ENCODE measurements at places on chromosomes 11 and 22.

GRCh38 chr11:34145073-34145472, 39.6 kb downstream of the NAT10 start:
- no peak for DNase-seq

- peak; percentile 79 for DNase-seq
Measured at GRCh38 chr22:17910561-17911311, 113.6 kb downstream of the MICAL3 start.

DNA sequence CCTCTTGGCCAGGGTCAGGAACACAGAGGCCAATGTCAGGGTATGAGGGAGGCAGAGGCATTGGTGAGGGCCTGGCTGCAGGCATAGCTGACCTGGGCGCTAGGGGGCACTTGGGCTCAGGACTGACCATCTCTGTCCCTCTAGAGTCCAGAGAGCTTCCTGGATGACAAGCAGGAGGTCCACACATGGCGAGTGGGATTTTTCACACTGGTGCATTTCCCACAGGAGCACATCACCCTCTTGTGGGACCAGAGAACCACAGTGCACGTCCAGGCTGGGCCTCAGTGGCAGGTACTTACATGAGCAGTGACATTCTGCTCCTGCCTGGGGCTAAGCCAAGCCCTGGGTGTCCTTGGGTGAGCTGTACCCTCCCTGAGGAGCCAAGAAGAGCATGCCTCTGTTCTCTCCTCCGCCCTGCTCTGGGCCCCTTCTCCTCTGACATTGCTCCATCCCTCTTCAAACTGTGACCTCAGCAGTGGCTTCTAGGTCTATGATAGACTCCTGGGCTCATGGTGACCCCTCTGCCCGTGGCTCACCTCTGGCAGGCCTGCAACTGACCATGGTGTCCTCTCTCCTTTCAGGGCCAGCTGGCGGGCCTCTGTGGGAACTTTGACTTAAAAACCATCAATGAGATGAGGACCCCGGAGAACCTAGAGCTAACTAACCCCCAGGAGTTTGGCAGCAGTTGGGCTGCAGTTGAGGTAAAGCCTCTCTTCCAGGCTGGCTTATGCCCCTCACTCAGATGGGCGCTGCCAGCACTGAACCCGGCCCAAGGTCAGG, 46.6 kb downstream of the OTOG start:
- no peak for DNase-seq

- no peak for DNase-seq
Measured at GRCh38 chr11:7480113-7480512, 5.2 kb upstream of the OLFML1 start.

- no peak for DNase-seq
Measured at GRCh38 chr11:132111316-132111715, 740.9 kb downstream of the NTM start.

DNA sequence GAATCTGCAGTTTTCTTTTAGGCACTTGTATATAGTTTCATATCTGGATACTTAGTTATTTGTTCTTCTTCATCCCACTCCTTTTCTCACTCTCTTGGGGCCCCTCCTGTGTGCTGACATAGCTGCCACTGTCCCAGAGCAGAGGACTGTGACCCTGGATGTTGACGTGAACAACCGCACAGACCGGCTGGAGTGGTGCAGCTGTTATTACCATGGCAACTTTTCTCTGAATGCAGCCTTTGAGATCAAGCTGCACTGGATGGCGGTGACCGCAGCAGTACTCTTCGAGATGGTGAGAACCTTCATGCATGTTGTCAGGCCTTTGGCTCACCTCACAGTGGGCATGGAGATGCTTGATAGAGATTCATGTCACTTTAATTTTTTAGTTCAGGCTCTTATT, 50.9 kb upstream of the YWHAH start:
- DNase-seq: no peak

- DNase-seq: peak; percentile 86
Measured at GRCh38 chr11:123560006-123560405, 94.4 kb downstream of the SCN3B start.

GRCh38 chr11:31240340-31240904, 129.1 kb downstream of the DCDC1 start:
- no peak for DNase-seq

DNA sequence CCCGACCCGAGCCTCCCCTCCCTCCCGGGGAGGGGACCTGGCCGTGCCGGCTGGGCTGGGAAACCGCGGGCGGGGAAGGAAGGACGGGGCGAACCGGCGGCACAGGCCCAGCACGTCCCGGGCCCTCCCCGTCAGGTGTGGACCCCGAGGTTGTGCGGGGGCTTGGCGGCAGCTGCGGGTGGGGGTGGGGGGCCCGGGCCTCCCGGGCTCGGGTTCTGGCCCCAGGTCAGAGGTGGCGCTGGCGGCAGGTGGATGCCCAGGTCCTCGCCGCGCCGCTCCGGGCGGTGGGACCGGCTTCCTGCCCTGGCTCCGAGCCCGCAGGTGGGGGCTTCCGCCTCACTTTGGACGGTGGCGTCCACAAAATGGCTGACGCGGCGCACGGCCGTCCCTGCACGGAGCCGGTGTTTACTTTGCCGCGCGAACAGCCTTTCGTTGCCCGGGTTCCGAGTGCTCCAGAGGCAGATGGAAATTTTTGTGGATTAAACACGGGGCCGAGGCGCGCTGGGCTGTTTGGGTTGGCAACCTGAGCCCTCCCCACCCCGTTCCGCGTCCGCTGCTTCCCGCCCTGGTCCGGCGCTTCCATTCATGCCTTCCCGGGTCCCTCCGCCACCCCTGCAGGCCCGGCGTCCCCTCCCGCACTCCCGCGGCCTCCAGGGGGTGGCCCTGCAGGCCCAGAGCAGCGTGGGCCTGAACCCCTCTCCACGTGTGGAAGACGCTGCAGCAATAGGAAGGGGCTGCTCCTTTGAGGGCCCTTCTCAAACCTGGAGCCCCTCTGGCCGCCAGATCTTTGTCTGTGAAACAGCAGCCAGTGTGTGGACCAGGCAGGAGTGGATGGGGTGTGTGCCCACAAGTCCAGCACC, 92.0 kb upstream of the KCNQ1OT1 start:
- no peak for DNase-seq

- no peak for DNase-seq
Measured at GRCh38 chr11:61125310-61125684, 23.0 kb downstream of the CD5 start.

- DNase-seq: no peak
Measured at GRCh38 chr11:75481223-75481921, 44.4 kb downstream of the GDPD5 start.

GRCh38 chr11:120900643-120901042, 123.3 kb upstream of the TBCEL start:
- no peak for DNase-seq

GRCh38 chr11:14852571-14853177, 39.4 kb downstream of the CYP2R1 start:
- no peak for DNase-seq

GRCh38 chr22:45212992-45213751, 27.5 kb downstream of the KIAA0930 start:
- no peak for DNase-seq

DNA sequence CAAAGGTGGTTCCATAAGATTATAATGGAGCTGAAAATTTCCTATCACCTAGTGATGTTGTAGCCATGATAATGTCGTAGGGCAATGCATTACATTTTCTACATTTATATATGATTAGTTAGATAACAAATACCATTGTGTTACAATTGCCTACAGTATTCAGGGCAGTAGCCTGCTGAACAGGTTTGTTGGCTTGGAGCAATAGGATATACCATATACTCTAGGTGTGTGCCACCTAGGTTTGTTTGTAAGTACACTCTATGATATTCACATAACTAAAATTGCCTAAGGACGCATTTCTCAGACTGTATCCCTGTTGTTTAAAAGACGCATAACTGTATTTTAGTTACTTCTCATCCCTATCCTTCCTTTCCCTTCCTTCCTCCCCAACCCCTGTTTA, 13.6 kb downstream of the PLEKHB1 start:
- no peak for DNase-seq

DNA sequence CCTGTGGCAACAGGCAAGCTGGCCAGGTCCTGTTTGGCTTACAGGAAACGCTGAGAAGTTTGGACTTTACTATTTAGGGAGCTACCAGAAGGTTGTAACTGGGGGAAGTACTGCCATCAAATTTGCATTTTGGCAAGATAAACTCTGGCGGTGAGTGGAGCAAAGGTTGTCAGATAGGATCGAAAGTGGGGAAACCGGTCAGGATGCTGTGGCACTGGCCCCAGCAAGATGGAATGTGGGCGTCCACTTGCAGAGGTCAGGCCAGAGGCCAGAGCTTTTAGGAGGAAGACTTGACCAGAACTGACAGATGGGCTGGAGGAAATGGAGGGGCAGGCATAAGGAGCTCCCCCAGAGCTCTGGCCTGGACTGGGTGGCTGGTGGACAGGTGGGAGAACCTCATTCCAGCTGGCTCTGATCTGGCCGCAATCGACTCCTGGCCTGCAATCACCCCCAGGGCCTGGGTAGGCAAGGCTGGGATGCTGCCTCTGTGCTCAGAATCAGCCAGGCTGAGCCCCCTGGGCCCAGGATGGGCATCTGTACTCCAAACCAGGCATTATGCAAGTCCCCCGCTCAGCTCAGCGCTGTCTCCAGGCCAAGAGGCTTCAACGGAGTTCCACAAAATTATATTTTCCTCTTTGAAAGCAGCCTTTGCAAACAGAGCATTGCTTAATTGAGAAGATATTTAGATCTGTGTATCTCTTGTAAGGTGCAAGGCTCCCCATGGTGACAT, 178.3 kb upstream of the NECTIN1 start:
- DNase-seq: no peak

- no peak for DNase-seq
Measured at GRCh38 chr11:77202941-77203900, 75.2 kb downstream of the MYO7A start.

- DNase-seq: no peak
Measured at GRCh38 chr11:66933531-66933930, 24.7 kb downstream of the PC start.

- no peak for DNase-seq
Measured at GRCh38 chr22:44311855-44312170, 938 bp downstream of the SHISAL1 start.

- DNase-seq: no peak
Measured at GRCh38 chr11:617199-617911, 1.6 kb upstream of the IRF7 start.

- DNase-seq: no peak
Measured at GRCh38 chr11:46701078-46701654, 335 bp downstream of the ZNF408 start.

GRCh38 chr11:70517988-70518907, 119.9 kb downstream of the CTTN start:
- no peak for DNase-seq

GRCh38 chr11:131898949-131899348, 528.5 kb downstream of the NTM start:
- no peak for DNase-seq

DNA sequence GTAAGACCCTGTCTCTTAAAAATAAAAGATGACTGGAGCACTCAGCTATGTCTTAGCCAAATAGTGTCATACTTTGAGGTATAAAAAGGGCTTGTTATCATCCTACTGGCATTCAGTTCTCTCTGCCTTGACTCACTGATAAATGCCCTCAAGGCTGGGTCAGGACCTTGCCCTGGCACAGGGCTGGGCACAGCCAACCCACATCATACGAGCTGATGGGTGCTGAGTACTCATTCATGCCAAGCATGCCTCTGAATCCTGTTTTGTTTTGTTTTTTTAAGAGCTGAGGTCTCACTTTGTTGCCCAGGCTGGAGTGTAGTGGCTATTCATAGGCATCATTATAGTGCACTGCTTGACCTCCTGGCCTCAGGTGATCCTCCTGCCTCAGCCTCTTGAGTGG, 1.9 kb downstream of the SMTNL1 start:
- no peak for DNase-seq

DNA sequence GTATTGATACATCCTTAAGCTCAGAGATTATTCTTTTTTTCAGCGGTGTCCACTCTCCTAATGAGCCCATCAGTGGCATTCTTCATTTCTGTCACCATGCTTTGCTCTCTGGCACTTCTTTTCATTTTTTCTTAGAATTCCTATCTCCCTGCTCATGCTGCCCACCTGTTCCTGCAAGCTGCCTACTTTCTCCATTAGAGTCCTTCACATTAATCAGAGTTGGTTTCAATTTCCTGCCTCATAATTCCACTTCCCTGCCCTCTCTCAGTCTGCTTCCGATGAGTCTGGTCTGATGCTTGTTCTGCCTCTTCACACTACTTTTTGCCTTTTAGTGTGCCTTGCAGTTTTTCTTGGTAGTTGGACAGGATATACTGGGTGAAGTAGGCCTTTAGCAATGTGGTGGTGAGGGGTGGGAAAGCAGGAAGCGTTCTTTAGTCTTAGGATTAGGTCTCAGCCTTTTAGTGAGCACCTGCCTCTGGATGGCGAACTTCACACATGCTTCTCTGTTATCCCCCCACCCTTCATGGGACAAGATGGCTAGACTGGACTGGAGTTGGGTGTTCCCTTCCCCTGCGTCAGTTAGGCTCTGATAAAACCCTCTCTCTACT, 53.6 kb downstream of the CECR2 start:
- no peak for DNase-seq

- no peak for DNase-seq
Measured at GRCh38 chr11:2928605-2929530, at the start of gene PHLDA2. PHLDA2 (minus strand) TSS chr11:2929420; CDS start chr11:2929364, 56 bp downstream.

DNA sequence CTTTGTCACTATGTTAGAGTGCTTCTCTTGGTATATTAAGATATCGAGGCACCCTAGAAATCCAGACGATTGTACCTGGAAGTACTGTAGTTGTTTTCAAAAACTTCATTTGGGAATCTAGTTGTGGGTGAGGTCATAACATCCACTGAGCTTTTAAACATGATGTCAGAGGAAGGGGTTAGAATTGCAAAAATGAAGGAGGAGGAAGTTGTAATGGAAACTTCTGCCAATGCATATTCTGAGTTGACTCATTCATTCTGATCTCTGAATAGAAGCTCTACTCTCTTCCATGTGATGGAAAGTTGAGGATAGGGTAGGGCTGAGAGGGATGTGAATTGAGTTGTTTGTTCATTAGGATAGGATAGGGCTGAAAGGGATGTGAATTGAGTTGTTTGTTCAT, 7.7 kb downstream of the CD44 start:
- no peak for DNase-seq

- peak; percentile 46 for DNase-seq
Measured at GRCh38 chr11:121494355-121495099, 41.8 kb upstream of the SORL1-AS1 start.

DNA sequence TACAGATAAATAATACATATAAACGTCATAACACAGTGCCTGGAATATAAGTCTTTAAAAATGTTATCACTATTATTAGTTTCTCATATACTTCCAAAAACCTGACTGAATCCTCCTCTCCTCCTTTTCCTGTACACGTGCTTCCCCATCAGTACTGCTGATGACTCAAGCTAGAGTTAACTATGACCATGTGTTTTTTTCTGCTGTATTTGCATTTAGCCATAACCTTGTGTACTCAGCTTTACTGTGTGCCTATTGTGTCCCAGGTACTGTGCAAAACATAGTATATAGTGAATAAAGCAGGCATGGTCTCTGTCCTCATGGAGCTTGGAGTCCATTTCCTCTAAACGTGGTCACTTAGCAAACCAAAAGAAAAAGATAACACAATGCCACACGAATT, 56.5 kb upstream of the ARHGAP32 start:
- DNase-seq: no peak

DNA sequence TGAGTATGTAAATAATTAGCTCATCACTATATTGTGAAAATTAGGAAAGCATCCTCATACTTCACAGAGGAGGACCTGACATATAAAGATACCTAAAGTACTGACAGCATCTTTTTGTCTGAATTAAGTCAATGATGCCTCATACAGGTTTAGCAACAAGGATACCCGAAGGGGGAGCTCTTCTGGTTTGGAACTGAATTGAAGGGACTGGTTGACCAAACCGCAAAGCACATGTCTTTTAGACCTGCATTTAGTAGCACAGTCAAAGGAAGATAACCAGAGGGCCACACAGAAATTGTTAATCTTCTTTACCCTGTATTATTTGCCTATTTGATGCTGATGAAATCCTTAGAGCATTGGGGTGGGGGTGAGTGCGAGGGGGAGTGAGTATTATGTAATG, 12.9 kb upstream of the WT1 start:
- DNase-seq: no peak

Data from occipital lobe (tissue), 3 donors.